ENCODE measurements at places on chromosomes 12 and 14.

- DNase-seq = peak; percentile 91
These were observed 23.0 kb upstream of the BATF start for GRCh38 chr14:75499084-75499875.

DNA sequence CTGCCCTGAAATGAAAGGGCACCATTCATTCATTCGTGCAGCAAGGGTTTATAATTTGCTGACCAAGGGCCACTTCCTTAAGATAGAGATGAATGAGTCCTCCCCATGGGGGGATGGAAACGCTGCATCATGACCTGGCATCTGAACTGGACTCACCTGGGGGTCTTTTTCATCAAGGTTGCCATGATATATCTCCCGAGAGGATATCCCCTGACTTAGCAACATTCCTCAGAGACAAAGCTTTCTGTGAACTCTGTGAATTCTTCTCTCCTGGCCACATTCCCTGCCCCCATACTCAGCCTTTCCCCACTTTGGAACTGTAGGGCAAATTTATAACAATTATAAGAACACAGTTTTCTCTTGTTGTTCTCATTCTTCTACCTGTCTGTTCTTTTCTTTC is 30.8 kb downstream of the SRRM4 start:
- no peak for DNase-seq

DNA sequence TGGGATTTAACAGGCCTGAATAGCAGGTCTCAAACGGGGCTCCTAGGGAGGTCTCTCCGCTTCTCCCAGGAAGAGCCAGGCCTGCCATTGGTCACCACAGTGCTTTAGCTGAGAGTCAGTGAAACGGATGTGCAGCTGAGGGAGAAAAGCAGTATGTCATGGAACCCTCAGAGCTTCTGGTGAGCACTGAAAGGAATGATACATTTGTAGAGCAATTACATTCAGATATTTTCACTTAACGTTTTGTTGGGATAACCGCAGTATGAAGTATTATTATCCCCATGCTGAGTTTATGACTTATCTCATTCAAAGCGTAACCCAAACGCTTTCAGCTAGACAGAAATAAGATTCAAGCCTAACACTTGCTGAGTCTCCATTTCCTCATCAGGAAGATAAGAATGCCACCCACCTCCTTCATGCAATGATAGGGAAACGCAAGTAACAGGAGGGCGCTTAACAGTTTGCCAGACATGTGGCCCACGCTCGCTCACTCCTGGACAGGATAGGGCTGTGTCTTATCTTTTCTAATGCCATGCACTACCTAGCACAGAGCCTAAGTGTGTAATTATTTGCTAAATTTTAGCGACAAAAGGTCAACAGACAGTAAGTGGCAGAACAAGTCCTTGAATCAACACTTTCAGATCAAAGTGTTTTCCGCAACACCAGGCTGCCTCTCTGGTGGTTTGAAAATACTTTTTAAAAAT is 28.2 kb downstream of the DAD1 start:
- no peak for DNase-seq

DNA sequence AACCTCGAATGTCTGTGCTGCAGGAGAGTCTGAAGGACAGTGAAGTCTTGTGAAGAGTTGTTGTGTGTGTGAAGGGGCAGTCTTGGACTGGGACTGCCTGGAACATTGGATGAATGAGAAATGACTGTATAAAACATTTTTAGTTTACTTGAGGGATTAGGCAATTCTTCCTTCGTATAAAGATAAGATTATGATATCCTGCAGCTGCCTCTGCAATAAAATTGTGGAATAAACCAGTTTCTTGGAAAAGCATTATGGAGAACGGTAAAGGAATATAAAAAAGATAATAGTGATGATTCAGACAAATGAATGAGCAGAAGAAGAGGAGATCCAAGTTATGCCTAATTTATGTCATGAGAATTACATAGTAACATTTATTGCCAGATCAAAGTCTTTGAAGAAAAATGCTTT is 30.9 kb upstream of the LUM start:
- DNase-seq = no peak

- DNase-seq = no peak
These were observed 62.3 kb downstream of the CDK17 start for GRCh38 chr12:96337953-96338352.
